Hematopoietic multipotent progenitor cell treated with erythropoietin and hydrocortisone succinate and interleukin-3 and kit ligand, for 6 days (in vitro differentiated cells): ENCODE measurements at places on chromosomes 5 and 9.

- DNase-seq, result no peak
Observed at GRCh38 chr5:53411388-53411787, 69.0 kb upstream of the FST start.

- peak; percentile 94 for DNase-seq
Observed at GRCh38 chr9:129769669-129770068, 16.8 kb upstream of the PTGES start.

- DNase-seq, result no peak
Observed at GRCh38 chr9:4126184-4126865, 173.5 kb downstream of the GLIS3 start.

GRCh38 chr5:151739939-151740335 is 18.5 kb downstream of the ATOX1 start:
- no peak for DNase-seq

GRCh38 chr9:121609822-121610637 is 41.4 kb upstream of the DAB2IP start:
- DNase-seq, result no peak

GRCh38 chr5:30040488-30041118 is 1152.9 kb upstream of the CDH6 start:
- peak; percentile 74 for DNase-seq
